ENCODE measurements at places on chromosomes 2 and 18.
A peak's percentile ranks its signal among the peaks of the same experiment; 100 is the strongest.

GRCh38 chr2:239057533-239057932 lies 209.6 kb downstream of the TWIST2 start:
- DNase-seq, result peak; percentile 1

- DNase-seq, result no peak
Observed at GRCh38 chr18:68355637-68356036, 359.3 kb downstream of the TMX3 start.

- no peak for DNase-seq
Observed at GRCh38 chr2:150549381-150549780, 61.9 kb upstream of the RND3 start.

DNA sequence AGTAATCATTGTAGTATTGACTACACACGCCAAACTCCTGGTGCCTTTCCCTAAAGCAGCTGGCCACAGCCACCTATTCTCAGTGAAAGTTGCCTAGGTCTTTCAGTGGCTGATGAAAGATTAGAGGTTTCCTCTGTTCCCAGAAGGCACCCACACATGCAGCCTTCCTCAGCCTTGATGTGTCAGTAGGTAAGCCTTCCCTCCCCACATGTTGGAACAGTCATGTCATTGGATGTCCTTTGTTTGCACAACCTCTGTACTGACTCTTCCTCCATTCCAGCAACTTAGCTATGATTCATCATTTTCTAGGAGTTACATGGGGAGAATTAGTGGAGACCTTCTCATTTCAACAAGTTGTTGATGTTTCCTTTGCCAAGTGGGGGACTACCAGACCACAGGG lies 630.8 kb upstream of the SLC39A10 start:
- DNase-seq, result no peak

DNA sequence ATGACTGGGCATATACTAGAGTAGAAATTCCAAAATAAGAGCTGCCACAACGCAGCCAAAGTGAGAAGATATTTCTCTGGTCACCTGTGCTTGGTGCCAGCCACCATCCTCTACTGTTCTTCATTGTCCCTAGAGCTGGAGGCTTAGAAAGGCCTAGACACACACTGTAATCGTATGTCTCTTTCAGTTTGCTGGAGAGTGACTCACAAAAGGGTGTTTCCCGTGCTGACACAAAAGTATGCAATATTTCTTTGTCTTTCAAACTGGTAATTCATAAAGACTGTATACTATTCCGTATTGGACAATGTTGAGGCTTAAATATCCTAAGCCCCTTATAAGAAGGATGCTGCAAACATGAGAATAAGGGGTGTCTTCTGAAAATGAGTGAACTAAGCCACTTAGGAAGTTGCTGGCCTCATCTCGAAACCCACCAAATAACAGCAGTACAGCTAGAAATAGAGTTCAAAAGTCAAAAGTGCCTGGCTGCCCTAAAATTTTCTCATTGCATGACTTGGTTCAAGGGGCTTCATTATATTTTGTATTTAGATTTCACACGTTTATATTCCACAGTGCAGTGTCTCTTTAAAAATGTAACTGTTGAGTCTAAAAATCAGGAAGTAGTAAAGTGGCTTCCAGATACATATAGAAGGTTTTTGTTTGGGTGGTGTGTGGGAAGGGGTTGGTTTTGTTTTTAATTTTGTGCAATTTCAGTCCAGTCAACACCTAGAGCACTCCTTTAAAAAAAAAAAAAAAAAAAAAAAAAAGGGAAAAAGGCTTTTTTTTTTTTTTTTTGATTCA lies 601.1 kb downstream of the ARHGAP15 start:
- no peak for DNase-seq

- DNase-seq, result no peak
Observed at GRCh38 chr2:128166746-128167353, 75.8 kb downstream of the UGGT1 start.

DNA sequence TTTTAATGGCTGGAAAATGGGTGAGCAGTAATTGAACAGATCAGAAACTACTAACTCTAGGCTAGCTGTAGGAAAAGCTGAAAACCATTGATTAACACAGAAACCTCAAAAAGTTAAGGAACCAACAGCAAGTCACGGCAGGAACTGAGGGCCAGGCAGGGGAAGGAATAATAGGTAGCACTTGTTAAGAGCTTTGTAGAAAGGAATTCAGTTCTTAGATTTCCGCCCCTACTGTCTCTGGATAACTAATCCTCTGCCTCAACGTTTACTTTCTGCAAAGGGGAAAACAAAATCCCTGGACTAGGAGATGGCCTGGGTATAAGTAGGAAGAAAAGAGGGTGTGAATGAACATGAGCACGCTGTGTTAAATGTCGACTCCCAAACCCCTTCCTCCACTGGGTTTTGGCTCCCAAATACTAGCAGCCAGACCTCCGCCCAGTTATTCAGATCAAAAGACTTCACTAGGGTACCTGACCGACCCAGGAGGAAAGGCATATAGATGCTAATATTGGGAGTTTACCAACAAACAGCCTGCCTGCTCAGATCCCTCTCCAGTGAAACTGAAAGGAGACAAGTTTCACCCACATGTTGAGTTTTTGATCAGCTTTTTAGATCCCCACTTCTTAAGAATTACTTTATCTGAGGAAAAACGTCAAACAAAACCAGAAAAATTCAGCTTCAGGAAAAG lies 12.4 kb downstream of the SMAD2 start:
- no peak for DNase-seq

GRCh38 chr2:172438741-172439508 lies 11.5 kb downstream of the ITGA6 start:
- DNase-seq, result no peak

GRCh38 chr18:46419391-46420141 lies 237.5 kb downstream of the LOXHD1 start:
- no peak for DNase-seq

GRCh38 chr2:108305901-108306300 lies 17.2 kb downstream of the SULT1C2 start:
- DNase-seq, result no peak

GRCh38 chr2:174577967-174578589 lies 19.5 kb downstream of the WIPF1 start:
- peak; percentile 36 for DNase-seq

DNA sequence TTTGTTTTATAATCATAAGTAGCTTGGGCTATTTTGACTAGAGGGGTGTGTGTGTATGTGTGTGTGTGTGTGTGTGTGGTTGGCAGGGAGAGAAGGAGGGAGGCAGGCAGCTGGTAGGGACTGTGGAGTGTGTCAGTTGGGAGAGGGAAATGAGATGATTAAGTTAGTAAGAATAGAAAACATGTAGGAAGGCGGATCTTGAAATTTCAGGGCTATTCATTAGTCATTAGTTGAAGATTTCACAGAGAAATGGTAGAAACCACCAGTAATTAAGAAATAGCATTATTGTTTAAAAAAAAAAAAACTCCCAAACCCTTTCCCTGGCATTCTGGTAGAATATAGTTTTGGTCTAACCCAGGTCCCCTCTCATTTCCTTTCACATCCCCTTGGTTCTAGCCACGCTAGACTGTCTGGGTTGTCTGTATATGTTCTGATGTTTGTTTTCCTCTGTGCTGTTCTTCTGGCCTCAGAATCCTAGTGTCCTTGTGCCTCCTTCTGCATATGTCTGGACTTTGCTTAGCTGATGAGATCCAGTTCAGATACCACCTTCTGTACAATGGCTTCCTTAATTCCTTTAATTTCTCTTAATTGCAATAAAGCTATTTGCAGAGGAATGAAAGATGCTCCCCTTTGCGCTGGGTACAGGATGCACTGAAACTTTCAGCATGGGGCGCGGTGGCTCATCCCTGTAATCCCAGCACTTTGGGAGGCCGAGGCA lies 161.6 kb downstream of the NEDD4L start:
- peak; percentile 59 for DNase-seq

DNA sequence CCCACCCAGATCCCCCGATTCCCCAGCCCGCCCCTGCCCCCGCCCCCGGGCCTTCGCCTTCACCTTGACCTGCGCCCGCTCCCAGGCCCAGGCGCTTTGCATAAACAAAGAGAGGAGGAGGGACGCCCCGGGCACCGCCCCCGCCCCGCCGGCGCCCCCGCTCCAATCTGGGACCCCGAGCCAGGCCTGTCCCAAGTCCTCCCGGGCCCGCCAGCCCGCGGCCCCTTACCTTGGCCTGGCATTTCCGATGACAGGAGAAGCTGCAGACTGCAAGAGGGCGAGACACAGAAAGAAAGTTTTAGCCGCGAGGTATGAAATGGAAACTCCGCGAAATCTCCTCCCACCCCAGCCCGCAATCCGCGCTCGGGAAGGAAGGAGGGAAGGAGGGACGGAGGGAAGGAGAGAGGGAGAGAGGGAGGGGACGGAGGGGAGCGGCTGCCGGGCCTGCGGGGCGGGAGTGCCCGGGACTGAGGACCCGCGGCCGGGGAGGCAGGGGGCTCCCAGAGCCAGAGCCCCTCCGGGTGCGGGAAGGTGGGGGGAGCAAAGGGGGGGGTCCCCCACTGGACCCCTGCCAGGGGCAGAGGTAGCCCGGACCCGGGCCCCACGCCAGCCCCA lies 24.2 kb downstream of the TNS1 start:
- no peak for DNase-seq

DNA sequence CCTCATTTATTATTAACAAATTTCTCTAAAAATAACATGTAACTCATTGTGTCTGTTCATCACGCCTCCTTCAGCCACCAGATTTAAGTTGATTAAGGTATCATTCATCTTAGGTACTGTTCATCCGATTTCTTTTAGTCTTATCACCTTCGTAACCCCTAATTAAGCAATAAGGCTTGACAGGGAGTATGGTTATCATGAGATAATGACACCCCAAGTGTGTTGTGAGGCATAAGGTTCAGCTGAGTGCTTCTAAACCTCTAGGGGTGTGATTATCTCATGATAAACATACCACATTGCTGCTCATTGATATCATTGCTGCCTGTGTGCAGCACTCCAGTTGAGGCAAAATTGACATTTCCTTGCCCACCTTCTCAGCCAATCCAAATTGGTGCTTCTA lies 158.9 kb upstream of the BOD1L2 start:
- DNase-seq, result no peak

- DNase-seq, result peak; percentile 41
Observed at GRCh38 chr2:12965540-12966269, 249.0 kb downstream of the TRIB2 start.

DNA sequence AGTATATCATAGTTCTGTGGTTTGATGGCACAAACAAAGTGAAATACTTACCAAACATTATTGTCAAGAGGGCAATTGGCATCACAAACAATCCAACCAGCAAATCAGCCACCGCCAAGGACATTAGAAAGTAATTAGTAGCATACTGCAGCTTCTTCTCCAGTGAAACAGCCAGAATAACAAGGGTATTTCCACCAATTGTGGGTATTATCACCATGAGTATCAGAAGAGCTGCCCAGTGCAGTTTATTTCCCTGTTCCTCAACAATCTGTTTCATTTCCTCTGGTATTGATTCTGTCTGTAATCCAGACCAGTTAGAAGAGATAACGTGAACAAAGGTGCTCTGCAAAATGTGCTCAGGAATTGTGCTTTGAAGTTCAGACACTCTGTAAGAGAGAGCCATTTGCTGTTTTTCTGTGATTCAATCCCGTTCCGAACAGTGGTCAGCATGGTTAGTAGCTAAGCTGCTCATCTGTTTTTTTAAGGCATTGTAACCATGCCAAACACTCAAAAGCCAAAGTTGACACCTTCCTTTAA lies 1.4 kb downstream of the HTR2B start:
- DNase-seq, result no peak

GRCh38 chr2:217166241-217166850 lies 306.5 kb upstream of the TNP1 start:
- peak; percentile 20 for DNase-seq

DNA sequence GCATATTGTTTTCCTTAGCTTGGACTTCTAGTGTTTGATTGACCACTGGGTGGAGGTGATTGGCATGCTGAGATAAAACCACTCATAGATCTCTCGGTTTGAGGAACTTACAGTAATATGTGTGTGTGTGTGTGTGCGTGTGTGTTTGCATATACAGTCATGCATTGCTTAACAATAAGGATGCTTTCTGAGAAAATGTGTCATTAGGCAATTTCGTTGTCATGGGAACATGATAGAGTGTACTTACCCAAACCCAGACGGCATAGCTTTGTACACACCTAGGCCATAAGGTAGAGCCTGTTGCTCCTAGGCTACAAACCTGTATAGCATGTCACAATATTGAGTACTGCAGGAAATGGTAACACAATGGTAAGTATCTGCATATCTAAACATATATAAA lies 167.3 kb downstream of the NYAP2 start:
- DNase-seq, result no peak

Measured in skeletal muscle cell (primary cell).